Spinal cord (tissue), 10 donors: ENCODE measurements at places on chromosomes 1 and 21. TPM values are rescaled to one million over a fixed set of nuclear protein-coding genes. Genes with fewer than 3 reads are reported as not detected.

Gene ELF3
- total RNA-seq: 0.59 TPM

Gene MATN1
- 0.50 TPM for total RNA-seq

Gene RC3H1
- 35.6 TPM for total RNA-seq

Gene VWA1
- 34.5 TPM for total RNA-seq

Gene CRYBG2
- 0.66 TPM for total RNA-seq

Gene KCNK1
- total RNA-seq: 10.5 TPM
